ENCODE measurements at places on chromosomes 5 and 9.

DNA sequence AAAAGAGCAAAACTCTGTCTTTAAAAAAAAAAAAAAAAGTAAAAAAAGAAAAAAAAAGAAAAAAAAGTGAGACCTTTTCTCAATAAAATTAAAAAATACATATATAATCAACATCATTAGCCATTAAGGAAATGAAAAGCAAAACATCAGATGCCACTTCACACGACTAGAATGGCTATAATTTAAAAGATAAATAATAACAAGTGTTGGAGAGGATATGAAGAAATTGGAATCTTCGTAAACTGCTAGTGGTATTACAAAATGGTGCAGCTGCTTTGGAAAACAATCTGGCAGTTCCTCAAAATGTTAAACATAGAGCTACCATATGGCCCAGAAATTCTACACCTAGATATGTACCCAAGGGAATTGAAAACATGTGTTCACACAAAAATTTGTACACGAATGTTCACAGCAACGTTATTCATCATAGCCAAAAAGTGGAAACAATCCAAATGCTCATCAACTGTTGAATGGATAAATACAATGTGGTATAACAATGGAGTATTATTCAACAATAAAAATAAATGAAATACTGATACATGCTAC lies 45.3 kb upstream of the SIL1 start:
- DNase-seq: peak; percentile 31

- no peak for DNase-seq
Measured at GRCh38 chr5:12901696-12902095, 997.5 kb upstream of the CTNND2 start.

- no peak for DNase-seq
Measured at GRCh38 chr9:92820964-92821363, 56.3 kb upstream of the BICD2 start.

DNA sequence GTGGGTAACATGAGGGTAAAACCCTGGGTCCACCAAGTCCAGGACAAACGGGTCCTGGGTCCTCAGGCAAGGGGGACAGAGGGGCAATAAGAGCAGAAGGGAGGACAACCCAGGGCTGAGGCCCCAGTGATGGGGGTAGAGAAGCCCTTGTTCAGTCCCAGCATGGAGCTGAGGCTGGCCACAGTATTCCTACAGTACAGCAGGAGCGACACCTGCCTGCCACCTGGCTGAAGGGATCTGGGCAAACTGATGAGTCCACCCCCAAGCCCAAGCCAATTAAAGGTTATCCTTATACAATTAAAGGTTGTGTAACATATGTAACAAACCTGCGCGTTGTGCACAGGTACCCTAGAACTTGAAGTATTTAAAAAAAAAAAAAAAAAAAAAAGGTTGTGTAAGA lies 97.7 kb upstream of the LRRTM2 start:
- DNase-seq: no peak

GRCh38 chr5:133890776-133891280 lies 77.6 kb downstream of the C5orf15 start:
- no peak for DNase-seq

- peak; percentile 67 for DNase-seq
Measured at GRCh38 chr5:155389498-155389897, 375.9 kb downstream of the KIF4B start.

DNA sequence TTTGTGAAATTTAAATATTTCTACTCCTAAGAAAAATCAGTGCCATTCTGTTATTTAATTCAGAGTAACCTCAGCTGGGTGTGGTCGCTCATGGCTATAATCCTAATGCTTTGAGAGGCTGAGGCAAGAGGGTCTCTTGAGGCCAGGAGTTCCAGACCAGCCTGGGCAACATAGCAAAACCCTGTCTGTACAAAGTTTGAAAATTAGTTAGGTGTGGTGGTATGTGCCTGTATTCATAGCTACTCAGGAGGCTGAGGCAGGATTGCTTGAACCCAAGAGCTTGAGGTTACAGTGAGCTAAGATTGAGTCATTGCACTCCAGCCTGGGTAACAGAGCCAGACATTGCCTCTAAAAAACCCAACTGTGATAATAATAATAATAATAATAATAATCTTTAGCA lies 44.8 kb upstream of the CNTLN start:
- no peak for DNase-seq

DNA sequence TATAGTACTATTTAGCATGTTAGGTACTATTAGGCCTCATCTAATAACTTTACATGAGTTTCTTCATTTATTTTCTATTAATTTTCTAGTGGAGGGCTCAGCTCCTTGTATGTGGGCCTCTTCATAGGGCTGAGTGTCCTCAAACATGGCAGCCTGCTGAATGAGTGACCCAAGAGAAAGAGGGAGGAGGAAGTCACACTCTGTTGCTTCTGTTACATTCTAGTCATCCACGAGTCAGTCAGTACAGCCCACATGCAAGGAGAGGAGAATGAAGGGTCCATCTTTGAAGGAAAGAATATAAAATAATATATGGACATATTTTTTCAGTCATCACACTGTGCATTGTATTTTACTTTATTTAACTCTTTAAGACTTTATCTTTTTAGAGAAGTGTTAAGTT lies 66.6 kb upstream of the NR3C1 start:
- no peak for DNase-seq

GRCh38 chr9:34098307-34098706 lies 28.2 kb downstream of the DCAF12 start:
- DNase-seq: no peak

DNA sequence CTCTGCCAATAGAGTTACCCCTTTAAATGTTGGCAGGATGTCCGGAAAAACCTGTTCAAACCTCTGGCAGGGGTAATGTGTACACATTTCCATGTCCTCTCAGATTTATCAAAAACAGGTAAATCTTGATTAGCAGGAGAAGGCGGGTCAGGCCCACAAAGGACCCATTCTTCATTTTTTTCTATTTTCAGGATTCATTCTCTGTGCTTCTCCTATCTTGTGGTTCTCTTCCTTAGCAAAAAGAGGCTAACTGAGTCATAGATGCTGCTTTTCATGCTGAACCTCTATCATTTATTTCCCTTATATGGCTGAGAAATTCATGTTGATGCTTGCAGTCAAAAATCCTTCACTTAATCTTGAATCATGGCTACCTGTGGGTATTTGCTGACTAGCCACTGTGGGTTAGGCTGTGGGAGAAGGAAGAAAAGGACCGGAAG lies 112.7 kb upstream of the IQGAP2 start:
- no peak for DNase-seq

DNA sequence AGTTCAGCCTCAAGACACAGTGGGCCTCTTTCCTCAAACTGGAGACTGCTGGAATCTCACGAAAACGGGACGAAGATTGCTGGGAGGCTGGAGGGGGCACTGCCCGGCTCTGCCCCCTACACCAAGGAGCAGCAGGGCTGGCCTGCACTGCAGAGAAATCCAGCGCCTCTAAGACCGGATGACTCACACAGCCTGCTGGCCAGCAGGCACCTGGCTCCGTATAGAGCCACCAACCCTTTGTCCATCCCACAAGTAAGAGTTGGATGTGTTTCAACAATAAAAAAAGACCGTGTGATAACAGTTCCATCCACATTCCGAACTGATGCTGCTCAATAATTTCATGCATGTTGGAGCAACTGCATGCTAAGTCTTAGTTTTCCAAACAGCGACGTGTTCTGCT lies 11.5 kb downstream of the CCDC127 start:
- DNase-seq: no peak

GRCh38 chr9:74770508-74771261 lies 117.0 kb downstream of the TRPM6 start:
- DNase-seq: no peak

GRCh38 chr5:2700876-2701275 lies 50.6 kb downstream of the IRX2 start:
- DNase-seq: no peak

Data from MV-4-11 (cell line).